AG09309 (cell line): ENCODE measurements at places on chromosomes 12 and 14.

DNA sequence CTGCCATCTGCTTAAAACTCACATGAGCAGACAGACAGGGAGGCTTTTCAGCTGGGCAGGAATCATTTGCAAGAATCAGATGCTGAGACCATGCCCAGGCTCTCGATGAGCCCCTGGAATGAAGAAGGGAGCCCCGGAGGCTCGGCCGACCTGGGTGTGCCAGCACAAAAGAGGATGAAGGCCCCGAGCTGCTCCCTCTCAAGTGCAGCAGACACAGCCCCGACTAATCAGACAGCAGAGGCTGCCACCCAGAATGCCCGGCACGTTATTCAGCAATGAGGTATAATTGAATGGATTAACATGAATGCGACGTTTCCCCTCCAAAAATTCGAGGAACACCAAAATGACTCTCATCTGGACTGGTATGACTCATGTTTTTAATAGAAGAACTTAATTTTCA lies 58.9 kb downstream of the BCL11B start:
- no peak for DNase-seq

- no peak for DNase-seq
Observed at GRCh38 chr12:81084811-81085350, 7.0 kb downstream of the ACSS3 start.

DNA sequence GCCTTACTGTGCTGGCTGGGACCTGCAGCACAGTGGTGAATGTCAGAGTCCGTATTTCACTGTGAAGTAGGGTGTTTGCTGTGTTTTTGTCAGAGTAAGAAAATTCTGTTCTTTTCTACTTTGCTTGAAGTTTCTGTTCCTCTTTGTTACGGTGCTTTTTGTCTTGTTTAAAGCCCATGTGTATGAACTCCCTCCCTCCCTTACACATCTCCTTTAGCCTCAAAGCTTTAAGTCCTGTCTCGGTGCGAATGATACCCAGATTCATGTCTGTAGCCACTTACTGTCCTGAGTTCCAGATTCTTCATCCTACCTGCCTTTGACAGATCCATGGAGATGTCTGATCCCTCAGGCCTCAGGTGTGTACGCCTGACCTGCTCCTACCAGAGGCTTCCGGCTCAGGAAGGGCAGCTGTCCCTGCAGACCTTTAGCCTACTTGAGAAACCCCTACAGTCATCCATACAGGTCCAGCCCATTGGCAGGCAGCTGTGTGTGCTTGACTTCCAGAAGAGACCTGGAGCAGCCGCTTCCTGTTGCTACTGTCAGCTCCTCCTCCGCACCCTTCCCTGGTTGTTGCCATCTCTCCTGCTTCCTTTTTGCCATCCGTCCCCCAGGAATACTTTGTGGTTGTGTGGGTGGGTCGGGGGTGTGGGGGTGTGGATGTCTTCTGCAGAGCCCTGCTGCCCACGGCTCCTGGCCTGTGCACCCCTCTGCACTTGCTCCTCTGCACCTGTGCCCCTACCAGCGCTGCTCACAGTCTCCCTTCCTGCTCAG lies 72.9 kb downstream of the DDX51 start:
- no peak for DNase-seq

GRCh38 chr12:79561401-79562132 lies 129.2 kb downstream of the PAWR start:
- no peak for DNase-seq

GRCh38 chr12:85329913-85330312 lies 49.9 kb downstream of the ALX1 start:
- DNase-seq: no peak

- DNase-seq: no peak
Observed at GRCh38 chr12:97535582-97535981, 73.0 kb downstream of the RMST start.

DNA sequence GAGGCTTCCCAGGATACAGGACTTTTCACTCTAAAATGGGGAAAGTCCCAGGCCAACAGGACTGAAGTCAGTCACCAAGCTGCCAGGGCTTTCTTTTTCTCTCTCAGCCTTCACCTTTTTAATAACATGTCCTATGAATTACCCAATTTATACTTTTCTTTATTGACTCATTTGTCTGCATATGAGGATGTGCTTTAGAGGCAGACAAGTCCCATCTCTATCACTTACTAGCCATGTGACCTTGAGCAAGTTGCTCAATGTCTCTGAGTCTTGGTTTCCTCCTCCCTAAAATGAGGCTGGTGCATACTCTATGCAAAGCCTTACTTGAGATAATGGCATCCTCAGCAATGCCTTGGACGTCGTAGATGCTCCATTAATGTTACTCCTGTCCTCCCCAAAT lies 98.1 kb upstream of the TMPO start:
- no peak for DNase-seq

DNA sequence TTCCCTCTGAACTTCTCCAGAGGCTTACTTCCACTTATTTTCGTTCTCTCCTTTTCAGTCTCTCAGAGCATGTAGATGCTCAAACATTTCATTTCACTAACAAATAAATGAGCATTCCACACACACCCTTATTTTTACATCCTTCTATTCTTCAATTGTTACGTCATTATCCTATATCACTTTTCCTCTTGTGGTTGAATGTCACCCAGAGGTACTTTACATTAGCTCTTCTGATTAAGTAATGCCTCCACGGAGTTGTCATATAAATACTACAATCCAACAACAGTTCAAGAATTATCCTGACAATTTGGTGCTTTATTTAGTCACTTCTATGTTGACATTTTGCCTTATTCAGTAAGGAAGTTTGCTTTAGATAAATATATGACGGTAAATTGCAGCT lies 18.4 kb downstream of the FAR2 start:
- DNase-seq: no peak

- DNase-seq: no peak
Observed at GRCh38 chr12:46263140-46264016, 5.5 kb downstream of the SLC38A1 start.

GRCh38 chr12:56420411-56420810 lies 28.8 kb downstream of the TIMELESS start:
- DNase-seq: no peak

GRCh38 chr12:124002021-124002644 lies 29.1 kb downstream of the ZNF664 start:
- no peak for DNase-seq

DNA sequence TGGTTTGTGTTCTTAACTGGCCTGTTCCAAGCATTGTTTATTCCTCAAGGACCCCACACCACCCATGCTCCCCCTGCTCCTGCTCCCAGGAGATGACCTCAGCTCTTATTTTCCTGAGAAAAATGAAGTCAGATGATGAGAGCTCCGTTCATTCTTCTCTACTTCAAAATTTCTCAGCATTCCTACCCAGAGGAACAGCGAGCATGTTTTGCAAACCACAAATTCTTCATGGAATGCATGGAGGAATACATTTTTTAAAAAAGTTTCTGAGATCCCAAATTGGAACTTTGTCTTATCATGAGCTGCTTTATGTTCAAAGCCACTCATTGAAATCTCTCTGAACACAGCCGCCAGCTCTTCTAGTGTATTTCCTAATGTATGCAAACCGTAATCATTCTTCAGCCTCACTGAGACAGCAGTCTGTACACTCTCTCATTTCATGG lies 44.9 kb downstream of the SYNE2 start:
- peak; percentile 10 for DNase-seq

DNA sequence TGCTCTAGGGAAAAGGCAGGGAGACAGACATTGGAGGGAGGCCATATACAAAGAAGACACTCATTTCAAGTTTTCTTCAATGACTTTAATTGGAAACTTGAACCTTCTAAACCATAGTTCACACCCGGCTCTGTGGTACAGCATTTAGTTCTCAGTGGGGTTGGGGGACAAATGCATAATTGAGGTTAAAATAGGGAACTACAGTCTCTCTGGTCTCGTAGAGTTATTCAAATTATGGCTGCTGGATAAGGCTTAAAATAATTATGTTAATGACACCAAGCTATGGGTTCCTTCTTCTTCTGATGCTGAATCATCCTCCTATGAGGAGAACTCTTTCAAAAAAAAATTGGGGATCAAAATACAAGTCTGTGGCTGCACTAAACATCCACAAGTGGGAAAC lies 3.8 kb upstream of the RPAP3 start:
- no peak for DNase-seq

GRCh38 chr12:131918311-131919050 lies 10.6 kb upstream of the PUS1 start:
- no peak for DNase-seq

DNA sequence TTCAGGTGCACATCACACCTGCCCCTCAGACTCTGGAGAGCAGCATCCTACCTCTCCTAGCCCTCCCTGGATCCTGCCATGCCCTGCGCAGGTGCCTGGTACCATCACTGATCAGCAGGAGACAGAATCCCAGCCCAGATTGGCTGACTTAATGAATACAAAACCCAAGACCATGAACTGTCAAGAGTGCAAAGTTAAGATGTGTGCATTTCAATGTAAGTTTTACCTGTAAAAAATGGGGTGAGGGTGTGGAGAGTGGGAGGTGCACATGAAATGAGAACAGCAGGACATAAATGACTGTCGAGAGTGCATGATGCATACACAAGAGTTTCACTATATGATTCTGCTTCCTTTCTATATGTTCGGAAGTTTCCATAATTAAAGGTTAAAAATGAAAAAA lies 57.9 kb upstream of the GPR68 start:
- DNase-seq: no peak

GRCh38 chr12:52749827-52750226 lies 27.3 kb downstream of the KRT76 start:
- no peak for DNase-seq

GRCh38 chr12:29703528-29703927 lies 80.2 kb downstream of the TMTC1 start:
- no peak for DNase-seq

DNA sequence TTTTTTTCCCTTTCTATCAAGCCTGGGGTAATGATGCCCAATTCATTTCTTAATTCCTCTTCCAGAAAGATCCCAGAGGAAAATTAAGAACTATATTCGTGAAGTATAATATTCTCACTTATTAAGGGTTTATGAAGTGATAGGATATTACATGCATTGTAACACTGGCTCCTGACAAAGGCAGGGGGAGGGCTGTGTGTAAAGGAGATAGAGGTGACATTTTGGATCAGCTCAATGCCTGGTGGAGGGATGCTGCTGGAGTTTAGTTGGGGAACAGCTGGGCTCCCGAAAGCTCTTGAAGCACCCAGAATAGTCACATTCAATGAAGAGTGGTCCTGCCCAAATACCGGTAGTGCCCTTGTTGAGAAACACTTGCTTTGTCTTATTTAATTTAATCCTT lies 774 bp downstream of the SERPINA11 start:
- no peak for DNase-seq

- DNase-seq: no peak
Observed at GRCh38 chr12:91278126-91278525, 95.5 kb upstream of the DCN start.

- DNase-seq: peak; percentile 61
Observed at GRCh38 chr12:15837141-15837790, 44.9 kb upstream of the STRAP start.

GRCh38 chr14:32633224-32633859 lies 304.2 kb downstream of the AKAP6 start:
- no peak for DNase-seq

DNA sequence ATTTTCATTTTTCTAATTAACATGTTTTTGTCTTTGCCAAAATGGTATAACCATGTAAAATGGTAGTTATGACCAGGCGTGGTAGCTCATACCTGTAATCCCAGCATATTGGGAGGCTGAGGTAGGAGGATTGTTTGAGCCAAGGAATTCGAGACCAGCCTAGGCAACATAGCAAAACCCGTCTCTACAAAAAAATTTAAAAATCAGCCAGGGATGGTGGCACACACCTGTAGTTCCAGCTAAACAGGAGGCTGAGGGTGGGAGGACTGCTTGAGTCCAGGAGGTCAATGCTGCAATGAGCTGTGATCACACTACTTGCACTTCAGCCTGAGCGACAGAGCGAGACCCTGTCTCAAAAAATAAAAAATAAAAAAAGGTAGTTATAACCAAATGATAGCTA lies 23.1 kb downstream of the PPTC7 start:
- DNase-seq: no peak

DNA sequence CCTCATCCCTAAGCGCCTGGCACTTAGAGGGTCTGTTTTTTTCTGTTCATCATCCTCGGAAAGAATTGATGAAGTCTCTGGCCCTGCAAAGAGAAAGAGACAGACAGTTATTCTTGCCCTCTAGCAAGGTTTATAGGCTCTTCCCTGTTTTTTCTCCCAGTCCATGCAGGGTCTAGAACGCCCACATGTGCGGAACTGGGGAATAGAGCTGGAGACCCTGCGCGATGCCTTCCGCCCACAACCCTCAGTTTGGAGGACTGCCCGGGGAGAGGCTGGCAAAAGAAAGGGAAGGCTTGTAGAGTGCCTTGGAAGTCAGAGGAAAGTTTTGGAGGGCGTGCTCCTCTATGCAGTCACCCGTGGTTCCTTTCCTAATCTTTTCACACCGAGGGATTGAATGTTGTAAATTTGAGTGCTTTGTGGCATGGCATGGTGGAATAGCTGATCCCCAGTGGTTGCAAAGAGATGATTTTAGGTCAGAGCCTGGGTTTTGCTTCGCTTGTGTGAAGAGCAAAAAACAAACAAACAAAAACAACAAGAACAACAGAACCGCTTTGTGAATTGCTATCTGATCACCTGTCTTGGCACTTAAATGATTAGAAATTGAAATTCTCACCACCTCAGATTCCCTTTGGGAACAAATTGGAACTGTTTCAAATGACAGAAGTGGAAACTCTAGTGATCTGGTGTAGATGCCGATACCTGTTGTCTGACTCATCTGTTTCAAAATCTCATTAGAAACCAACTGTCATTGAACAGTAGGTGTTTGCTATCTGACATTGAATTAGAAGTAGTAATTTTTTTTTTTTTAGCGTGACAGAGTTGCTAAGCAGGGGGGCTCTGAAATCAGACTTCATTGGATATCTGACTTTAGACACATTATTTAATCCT lies 947 bp downstream of the GAS2L3 start:
- DNase-seq: no peak

DNA sequence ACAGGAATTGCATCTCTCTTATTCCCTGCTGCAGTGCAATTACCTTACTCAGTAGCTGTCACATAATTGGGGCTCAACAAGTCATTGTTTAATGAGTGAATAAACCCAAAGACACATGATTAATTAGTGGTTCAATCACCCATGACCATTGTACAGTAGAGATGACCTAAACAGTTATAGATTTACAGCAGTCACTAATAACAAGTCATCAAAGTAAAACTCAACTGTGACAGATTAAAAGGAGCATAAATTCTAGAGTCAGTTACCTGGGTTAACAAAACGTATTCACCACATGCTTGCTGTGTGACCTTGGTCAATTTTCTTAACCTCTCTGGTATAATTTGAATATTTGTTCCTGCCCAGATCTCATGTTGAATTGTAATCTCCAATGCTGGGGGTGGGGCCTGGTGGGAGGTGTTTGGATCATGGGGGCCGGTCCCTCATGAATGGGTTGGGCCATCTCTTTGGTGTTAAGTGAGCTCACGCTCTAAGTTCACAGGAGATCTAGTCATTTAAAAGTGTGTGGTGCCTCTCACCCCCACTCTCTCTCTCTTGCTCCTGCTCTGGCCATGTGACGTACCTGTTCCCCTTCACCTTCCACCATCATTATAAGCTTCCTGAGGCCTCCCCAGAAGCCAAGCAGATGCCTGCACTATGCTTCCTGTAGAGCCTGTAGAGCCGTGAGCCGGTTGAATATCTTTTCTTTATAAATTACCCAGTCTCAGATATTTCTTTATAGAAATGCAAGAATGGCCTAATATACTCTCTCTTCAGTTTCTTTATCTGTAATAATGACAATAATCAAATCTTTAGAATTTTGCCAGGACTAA lies 141.9 kb upstream of the PLEKHG7 start:
- DNase-seq: no peak

GRCh38 chr14:61106959-61107641 lies 126.1 kb downstream of the SLC38A6 start:
- no peak for DNase-seq
